Activated CD4-positive, alpha-beta T cell treated with anti-CD3 and anti-CD28 coated beads, Interleukin-2, amount 10 ng/mL, durations not matched to agents 24 days and 14 days (primary cell): ENCODE measurements at places on chromosomes 4 and X. TPM values are rescaled to one million over a fixed set of nuclear protein-coding genes. Genes with fewer than 3 reads are reported as not detected.

The CCDC110 gene
- not detected in 2 replicates for total RNA-seq

The RIBC1 gene
- total RNA-seq = 0.44 and 0.54 TPM in 2 replicates

The IL3RA gene
- 3.1 and 3.4 TPM in 2 replicates for total RNA-seq

The UNC5C gene
- not detected in 2 replicates for total RNA-seq

The ASMTL gene
- total RNA-seq = 44.5 and 46.6 TPM in 2 replicates
